ENCODE measurements at places on chromosomes 11 and 22.

DNA sequence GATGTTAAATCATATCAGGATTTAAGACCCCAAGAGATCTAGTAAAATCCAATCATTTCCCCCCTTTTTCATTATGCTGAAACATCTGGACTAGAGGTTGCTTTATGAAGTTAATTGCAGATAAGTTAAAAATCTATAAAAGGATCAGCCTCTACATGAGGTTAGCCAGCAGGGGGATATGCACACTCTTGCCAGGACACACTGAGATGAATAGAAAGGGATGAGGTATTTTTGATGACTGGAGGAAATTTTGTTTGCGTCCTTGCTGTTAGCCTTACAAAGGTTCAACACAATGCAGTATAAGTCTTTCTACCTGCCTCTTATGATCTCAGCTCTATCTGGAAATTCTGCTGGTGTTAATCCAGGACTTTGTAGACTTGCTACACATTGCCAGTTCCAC lies 1034.3 kb downstream of the LRRC4C start:
- DNase-seq = no peak

GRCh38 chr22:44005524-44005923 lies 18.6 kb upstream of the PARVB start:
- DNase-seq = no peak

DNA sequence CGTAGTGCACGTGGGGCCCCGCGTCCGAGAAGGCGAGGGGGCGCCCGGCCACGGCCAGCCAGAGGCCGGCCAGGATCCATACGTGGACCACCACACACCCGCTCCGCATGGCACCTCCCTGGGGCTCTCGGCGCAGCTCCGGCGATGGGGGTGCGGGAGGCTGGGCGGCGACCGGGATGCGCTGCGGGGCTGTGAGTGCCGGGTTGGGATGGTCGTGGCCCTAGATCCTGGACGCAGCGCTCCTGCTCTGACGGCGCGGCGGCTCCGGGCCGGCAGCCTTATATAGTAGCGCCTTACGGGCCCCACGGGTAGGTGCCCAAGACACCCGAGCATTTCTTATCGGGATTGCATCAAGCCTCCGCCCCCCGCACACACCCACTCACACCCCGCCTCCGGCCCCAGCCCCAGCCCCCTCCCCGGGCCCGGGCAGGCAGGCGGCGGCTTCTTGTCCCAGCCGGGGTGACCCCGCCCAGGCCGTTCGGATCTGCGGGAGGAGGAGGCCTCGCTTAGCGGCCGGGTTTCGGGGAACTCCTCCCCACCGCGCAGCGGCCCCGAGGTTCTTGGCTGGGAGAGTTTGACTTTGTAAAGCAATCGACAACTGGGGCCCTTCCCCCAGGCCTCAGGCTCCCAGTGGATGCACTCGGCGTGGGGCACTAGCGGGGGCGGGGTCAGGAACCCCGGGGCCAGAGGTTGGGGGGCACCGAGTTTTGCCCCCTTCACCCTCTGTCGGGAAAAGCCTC lies at the start of gene FGF19:
TSS of gene FGF19 (minus strand) at position 255 of the 740 bp plus-strand sequence. CDS start at position 109, 146 bp downstream.
- DNase-seq = no peak

DNA sequence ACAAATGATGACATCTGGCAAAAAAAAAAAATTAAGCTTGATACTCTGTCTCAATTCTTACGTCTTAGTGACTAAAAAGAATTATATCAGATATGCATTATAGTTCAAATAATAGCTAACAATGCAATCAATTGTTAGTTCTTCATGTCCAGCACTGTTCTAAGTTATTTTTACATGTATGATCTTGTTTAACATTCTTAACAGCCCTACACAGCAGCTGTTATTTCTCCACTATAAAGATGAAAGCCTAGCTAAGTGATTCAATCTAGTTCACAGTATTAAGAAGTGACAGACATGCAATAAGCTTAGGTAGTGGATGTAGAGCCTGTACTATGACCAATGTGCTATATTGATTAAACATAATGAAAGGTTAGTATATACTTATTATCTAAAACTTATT lies 4.1 kb downstream of the ZNF214 start:
- DNase-seq = no peak

DNA sequence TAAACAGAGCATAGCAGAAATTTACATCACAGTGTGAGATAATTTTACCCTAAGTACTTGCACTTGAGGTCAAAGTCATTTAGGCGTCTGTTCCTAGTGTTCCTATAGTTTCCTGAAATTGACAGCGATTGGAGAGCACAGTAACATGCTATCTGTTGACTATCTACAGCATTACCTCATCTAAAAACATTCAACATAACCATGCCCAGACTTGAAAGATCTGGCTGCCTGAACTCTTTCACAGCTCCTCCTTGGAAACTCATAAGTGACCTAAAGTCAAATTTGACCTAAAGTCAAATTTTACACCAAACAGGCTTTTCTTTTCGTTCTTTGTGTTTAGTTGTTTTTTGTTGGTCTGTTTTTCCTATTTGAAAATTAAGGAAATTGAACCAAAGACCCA lies 233.8 kb upstream of the UBASH3B start:
- no peak for DNase-seq

DNA sequence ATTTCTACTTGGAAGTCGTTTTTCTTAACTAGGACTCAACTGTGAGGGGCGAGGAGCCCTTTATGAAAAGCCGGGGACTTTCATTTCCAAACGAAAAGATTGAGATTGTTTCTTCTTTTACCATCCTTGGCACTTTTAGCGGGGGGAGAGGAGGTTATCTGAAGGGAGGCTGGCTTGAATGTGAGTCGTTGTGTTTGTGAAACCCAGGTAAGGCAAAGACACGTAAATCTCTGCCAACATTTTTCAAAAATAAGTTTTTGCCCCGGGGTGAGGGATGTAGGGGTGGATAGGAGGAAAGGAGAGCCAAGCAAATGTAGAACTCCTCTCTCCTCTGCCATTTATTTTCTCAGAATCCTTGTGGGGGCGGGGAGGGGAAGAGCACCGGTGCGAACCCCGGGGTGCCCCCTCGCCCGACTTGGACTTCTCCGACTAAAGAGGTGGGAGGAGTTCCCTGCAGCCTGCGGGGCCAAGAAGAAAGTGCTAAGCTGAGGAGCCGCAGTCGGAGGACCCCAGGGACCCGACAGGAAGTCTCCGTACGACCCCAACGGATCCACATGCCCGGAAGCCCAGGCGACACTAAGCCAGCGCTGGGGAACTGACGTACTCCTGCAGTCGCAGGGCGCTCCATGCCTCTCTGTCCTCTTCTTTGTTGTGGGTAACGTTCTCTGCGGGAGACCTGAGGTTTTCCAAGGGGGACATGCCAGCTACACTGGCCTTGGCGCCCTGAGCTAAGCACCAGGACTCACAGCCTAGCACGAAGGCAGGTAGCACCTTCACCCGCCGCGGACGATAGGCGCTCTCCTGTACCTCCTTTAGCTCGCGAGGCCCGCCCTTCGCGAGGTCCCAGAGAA lies 2.4 kb upstream of the WT1 start:
- DNase-seq = no peak
